SK-MEL-5 (cell line): ENCODE measurements at places on chromosomes 1 and 21.

DNA sequence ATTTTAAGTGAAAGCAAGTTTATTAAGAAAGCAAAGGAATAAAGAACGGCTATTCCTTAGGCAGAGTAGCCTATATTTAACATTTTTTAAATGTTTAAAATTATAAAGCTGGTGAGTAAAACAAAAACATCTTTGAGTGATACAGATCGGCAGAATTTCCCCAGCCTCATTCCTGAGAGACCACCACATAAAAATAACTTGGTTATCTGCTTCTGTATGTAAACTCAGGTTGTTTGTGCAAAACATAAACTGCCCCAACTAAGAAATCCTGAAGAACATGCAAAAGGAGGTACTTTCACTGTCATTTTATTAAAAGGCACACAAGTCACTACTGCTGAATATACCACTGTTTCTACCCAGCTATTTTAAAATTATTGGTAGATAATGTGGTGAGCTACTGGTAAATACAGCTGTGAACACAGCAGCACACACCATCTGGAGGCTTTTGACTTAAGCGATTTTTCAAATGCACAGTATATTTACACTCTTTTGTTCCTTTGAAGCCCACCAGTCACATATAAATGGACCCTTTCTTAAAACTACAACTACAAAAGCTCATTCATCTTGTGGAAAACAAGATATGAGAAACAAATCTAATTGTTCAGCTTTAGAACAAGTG is 119.3 kb downstream of the RERE start:
- no peak for DNase-seq

- no peak for DNase-seq
Measured at GRCh38 chr1:41278076-41278475, 36.0 kb upstream of the SCMH1 start.

DNA sequence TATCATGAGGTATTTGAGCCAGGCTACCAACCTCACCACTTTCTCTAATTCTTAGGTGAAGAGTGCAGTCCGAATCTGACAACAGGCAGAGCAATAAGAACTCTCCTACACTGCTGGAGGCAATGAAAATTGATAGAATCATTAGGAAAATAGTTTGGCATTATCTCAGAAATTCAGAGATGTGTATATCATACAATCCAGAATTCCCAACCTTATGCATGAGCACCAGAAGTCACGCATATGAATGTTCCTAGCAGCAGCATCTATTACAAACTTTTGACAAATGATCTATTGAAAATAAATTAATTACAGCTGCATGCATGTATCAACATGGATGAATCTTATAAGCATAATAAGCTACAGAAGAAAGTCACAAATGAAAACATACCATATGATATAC is 176.9 kb upstream of the CAMK1G start:
- no peak for DNase-seq

DNA sequence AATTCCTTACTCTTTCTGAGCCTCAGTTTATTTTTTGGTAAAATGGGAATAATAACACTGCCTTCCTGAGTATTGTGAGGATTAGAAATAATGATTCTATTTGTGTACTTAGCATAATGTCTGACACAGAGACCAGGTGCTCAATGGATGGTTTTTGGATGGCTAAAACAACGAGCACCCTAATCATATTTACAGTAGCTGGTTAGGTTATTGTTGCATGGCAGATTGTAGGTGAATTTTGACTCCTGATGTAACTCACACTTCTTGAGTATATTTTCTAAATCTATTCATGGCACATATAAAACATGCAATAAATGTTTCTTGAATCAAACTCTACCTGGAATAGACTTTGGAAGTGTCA is 11.9 kb upstream of the DUSP10 start:
- DNase-seq = no peak

GRCh38 chr1:117689997-117690625 is 84.3 kb downstream of the TENT5C start:
- DNase-seq = no peak
